Iris pigment epithelial cell (primary cell): ENCODE measurements at places on chromosomes 11 and 22.

DNA sequence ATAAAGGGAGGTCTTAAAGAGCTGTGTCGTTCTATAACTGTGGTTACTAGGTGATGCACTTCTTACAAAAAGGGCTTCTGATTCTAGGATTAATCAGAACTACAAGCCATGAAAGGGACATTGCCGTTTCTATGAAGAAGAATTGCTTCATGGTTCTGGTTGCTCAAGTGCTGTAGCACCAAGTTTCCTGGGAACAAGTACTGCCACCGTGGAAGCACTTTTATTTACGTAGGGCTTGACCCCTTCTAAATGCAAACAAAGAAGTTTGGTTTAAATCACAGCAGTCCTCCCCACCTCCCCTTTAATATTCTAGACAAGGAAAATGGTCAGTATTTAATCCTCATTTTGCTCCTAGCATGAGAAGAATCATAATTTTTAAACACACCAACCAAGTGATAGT, 9.8 kb downstream of the YAP1 start:
- peak; percentile 60 for DNase-seq

GRCh38 chr11:78110830-78111229, 28.6 kb downstream of the ALG8 start:
- DNase-seq = peak; percentile 54

DNA sequence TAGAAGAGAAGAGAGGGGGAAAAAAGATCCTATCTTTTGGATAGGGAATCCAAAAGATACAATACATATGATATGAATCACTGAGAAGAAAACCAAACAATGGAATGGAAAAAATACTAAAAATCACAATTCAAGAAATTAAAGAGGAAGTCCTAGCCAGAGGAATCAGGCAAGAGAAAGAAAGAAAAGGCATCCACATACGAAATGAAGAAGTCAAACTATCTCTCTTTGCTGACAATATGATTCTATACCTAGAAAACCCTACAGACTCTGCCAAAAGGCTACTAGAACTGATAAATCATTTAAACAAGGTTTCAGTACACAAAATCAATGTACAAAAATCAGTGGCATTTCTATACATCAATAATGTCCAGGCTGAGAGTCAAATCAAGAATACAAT, 91.4 kb downstream of the EFCAB6 start:
- no peak for DNase-seq

GRCh38 chr11:103609117-103610066, 427.0 kb upstream of the DDI1 start:
- DNase-seq = peak; percentile 96

DNA sequence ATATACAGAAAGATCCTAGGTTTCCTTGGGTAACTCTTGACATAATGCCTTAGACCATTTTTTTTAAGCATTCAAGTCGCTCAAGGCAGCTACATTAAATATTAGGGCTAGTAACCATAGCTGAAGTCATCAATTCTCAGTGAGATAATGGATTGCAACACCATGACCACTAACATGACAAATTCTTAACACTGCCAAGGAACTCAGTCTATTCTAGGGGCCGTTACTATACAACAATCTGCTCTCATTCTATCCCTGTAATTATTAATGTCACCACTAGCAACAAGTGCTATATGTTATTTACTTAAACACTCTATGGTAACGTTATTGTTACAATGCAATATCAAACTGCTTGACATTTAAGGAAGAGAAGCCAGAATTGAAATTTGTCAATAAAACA, 3.2 kb upstream of the STK33 start:
- DNase-seq = peak; percentile 79

DNA sequence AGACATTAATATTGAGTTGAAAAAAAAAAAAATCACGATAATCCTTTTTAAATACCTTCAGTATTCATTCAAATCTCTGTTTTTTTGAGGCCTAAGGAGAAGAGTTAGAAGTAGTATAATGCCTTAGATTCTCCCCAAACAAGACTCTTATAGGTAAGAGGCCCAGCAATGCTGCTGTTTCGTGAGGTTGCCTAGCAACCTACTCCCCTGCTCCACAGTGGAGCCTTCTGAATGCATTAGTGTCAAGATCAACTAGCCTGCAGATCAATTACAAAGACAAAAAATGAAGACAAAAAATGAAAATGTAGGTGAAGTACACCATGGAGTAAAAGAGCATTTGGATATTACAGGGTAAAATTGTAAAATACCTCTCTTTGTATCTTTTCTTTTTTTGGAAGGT, 229.8 kb upstream of the LUZP2 start:
- DNase-seq = no peak

- DNase-seq = no peak
Observed at GRCh38 chr22:32814285-32814860, 12.9 kb downstream of the TIMP3 start.
